Hepatocyte (in vitro differentiated cells): ENCODE measurements at places on chromosomes 13 and 19. TPM values are rescaled to one million over a fixed set of nuclear protein-coding genes. Genes with fewer than 3 reads are reported as not detected.
A peak's percentile ranks its signal among the peaks of the same experiment; 100 is the strongest.

DNA sequence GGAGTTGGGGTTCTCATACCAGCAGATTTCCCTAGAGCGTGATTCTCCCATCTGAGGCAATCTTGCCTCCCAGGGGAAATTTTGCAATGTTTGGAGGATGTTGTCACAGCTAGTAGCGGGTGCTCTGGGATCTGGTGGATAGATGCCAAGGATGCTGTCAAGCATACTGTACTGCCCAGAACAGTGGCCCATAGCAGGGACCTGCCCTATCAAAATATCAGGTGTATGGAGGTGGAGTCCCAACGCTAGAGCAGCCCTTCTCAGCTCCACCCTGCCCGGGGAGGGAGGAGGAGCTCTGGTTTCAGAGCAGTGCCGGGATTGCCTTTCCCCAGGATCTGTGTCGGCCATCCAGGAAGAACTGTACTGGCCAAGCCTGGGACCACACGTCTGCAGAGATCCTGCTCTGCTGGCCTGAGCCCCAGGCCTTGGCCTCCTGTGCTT is 10.9 kb upstream of the QTRT1 start:
- H3K4me1 ChIP-seq: no peaks in the 10 kb centered on the region

GRCh38 chr19:1218751-1219567 is 13.4 kb downstream of the STK11 start:
- H3K4me1 ChIP-seq: peaks cover 4% of the 10 kb centered on the region
- H3K27ac ChIP-seq: no peak overlapping the region
- H3K27me3 ChIP-seq: no peaks in the 10 kb centered on the region

GRCh38 chr13:25625414-25625813 is 253.6 kb downstream of the ATP8A2 start:
- H3K27me3 ChIP-seq: peaks cover 7% of the 10 kb centered on the region
- H3K4me1 ChIP-seq: no peaks in the 10 kb centered on the region
- no peak overlapping the region for H3K4me3 ChIP-seq
- DNase-seq: no peak

DNA sequence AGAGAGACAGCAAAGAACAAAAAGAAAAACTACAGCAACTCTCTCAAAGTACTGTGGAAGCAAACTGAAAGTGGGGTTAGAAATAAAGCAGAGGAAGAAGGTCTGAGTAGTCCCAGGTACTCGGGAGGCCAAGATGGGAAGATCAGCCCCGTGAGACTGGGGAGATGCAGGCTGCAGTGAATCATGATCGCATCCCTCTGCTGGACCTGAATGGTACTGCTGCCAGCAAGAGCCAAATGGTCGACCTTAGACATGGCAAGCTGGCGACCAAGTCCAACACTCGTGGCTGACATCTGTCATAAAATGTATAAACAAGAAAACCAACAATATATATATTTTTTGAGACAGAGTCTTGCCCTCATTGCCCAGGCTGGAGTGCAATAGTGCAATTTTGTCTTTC is 33.7 kb upstream of the ZNF724 start:
- peak; percentile 51 for DNase-seq
- H3K4me3 ChIP-seq: no peak overlapping the region
- no peaks in the 10 kb centered on the region for H3K27me3 ChIP-seq
- H3K4me1 ChIP-seq: no peaks in the 10 kb centered on the region

DNA sequence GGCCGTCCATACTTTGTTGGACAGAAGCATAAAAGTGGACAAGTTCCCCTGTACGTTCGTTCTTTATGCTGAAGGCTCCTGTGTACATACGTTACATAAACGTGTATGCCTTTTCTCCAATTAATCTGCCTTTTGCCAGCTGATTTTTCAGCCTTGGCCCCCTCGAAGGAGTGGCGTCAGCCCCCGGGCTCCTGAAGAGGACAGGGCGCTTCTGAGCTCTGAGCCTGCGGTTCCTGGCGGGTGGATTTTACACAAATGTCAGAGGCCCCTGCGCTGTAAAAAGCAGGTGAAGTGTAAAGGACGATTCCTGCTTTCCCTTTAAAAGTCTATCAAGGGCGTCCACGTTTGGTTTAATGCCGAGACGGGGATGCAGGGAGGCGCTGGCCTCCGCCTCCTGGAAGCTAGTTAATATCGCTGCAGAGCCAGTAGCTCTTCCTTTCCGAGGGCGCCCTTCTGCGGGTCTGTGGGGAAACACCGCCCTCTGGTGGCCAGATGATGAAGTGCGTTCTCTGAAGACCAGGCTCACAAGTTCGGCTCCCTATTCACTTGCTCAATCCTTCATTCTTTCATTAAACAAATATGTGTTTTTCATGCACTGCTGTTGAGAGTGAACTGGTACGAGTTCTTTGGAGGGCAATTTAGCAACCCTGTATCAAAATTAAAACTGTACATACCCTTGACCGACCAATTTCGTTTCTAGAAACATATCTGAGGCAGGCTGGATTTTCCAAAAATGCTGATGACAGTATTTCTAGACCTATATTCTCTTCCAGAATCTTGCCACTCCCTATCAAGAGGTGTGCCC is 62.0 kb downstream of the GPR12 start:
- H3K27me3 ChIP-seq: no peaks in the 10 kb centered on the region
- no peak overlapping the region for H3K27ac ChIP-seq
- peak; percentile 87 for DNase-seq
- H3K36me3 ChIP-seq: no peaks in the 10 kb centered on the region
- no peaks in the 10 kb centered on the region for H3K4me1 ChIP-seq
- H3K4me3 ChIP-seq: no peak overlapping the region

DNA sequence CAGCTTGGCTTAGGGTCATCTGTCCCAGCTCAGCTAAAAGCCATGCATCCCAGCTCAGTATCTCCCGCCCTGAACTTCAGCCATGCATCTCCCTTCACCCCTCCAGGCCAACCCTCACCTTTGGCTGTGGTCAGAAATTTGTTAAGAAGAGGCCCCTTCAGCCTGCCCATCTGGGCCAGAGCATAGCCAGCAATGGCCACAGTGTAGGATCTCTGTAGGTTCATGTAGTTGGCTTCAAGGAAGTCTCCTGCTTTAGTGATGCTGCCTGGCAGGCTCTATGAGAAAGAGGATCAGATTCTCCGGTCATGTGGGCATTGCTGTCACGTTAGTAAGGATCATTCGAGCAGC is 16.6 kb upstream of the TNFSF14 start:
- H3K27me3 ChIP-seq: no peaks in the 10 kb centered on the region
- H3K4me3 ChIP-seq: no peak overlapping the region
- DNase-seq: no peak
- no peaks in the 10 kb centered on the region for H3K4me1 ChIP-seq

GRCh38 chr13:95470574-95471366 is 81.8 kb upstream of the CLDN10 start:
- no peaks in the 10 kb centered on the region for H3K36me3 ChIP-seq
- DNase-seq: no peak
- H3K4me3 ChIP-seq: no peak overlapping the region
- no peaks in the 10 kb centered on the region for H3K27me3 ChIP-seq
- no peak overlapping the region for H3K27ac ChIP-seq
- no peaks in the 10 kb centered on the region for H3K4me1 ChIP-seq

GRCh38 chr13:50531917-50532899 is 311.3 kb downstream of the DLEU7 start:
- peak; percentile 38 for DNase-seq
- no peaks in the 10 kb centered on the region for H3K27me3 ChIP-seq
- no peak overlapping the region for H3K4me3 ChIP-seq
- H3K36me3 ChIP-seq: no peaks in the 10 kb centered on the region
- H3K27ac ChIP-seq: no peak overlapping the region

- H3K4me3 ChIP-seq: no peak overlapping the region
- no peaks in the 10 kb centered on the region for H3K4me1 ChIP-seq
- H3K27ac ChIP-seq: no peak overlapping the region
- no peaks in the 10 kb centered on the region for H3K36me3 ChIP-seq
- no peak for DNase-seq
These were observed 85.8 kb upstream of the ZNF91 start for GRCh38 chr19:23481043-23481442.

DNA sequence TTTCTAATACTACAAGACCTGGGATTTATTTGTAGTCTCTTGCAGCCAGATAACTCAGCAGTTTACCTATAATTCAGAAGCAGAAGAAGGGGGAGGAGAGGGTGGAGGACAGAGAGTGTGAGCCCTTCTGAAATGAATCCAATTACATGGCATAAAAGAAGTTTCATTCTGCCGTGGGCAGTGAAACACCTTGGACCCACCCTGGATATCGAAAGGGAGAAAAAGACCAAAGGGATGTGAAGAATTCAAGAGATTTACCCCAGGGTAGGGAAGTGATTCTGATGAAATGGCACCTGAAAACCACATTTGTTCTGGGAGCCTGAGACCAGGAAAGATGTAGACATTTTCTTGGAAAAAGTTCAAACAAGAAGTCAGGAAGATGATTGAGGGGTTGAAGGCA is 140.9 kb downstream of the NDFIP2 start:
- DNase-seq: no peak
- no peaks in the 10 kb centered on the region for H3K36me3 ChIP-seq
- H3K4me1 ChIP-seq: no peaks in the 10 kb centered on the region
- H3K4me3 ChIP-seq: no peak overlapping the region
- no peaks in the 10 kb centered on the region for H3K27me3 ChIP-seq
- H3K27ac ChIP-seq: no peak overlapping the region

Gene IL4I1
- 0.12 and 0.60 TPM in 2 replicates for total RNA-seq

Gene CHAMP1
- 12.8 and 20.7 TPM in 2 replicates for total RNA-seq

Gene ZNF850
- 3.3 and 7.6 TPM in 2 replicates for total RNA-seq
